Tibial artery (tissue), 4 donors: ENCODE measurements at places on chromosomes 1 and 21.

- DNase-seq, result no peak
These were observed 508.7 kb downstream of the DPYD start for GRCh38 chr1:97412166-97412565.

GRCh38 chr1:192707978-192708547 lies 72.1 kb downstream of the RGS13 start:
- DNase-seq, result no peak

DNA sequence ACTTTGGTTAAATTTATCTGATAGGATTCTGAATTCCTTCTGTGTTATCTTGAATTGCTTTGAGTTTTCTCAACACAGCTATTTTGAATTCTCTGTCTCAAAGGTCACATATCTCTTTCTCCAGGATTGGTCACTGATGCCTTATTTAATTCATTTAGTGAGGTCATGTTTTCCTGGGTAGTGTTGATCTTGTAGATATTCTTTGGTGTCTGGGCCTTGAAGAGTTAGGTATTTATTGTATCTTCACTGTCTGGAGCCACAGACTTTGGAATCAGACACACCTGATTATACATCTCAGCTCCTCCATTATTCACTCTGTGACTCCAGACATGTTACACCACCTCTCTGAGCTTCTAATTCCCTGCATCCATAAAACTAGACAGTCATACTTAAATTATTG lies 34.2 kb upstream of the ETS2 start:
- no peak for DNase-seq

DNA sequence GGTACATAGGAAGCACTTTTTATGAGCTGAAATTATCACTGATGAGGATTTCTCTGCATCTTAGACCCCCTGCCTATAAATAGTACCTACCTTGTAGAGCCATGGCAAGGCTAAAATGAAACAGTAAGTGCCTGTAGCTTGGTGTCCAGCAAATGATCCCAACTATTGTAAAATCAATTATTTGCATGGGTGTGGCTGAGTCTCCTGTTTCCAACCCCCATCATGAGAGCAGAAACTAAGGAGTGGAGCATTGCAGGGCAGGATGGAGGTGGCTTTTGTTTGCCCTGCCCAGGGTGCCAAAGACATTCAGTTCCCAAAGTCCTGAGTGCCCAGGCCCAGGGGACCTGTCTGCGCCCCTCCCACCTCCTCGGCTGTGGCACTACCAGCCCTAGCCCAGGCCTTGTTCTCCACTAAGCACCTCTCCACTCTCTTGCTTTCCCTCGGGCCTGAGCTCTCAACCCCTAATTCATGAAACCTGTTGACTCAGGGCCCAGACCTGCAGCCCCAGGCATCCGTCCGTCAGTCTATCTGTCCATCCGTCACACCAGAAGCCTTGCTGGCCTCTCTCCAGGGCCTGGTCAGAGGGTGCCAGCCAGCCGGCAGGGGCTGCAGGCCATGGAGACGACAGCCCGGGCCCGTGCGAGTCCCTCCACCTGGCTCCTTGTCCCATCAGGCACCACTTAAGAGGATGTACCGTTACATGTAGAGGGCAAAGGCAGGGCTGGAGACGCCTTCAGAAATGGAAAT lies 39.6 kb downstream of the PAX7 start:
- no peak for DNase-seq

DNA sequence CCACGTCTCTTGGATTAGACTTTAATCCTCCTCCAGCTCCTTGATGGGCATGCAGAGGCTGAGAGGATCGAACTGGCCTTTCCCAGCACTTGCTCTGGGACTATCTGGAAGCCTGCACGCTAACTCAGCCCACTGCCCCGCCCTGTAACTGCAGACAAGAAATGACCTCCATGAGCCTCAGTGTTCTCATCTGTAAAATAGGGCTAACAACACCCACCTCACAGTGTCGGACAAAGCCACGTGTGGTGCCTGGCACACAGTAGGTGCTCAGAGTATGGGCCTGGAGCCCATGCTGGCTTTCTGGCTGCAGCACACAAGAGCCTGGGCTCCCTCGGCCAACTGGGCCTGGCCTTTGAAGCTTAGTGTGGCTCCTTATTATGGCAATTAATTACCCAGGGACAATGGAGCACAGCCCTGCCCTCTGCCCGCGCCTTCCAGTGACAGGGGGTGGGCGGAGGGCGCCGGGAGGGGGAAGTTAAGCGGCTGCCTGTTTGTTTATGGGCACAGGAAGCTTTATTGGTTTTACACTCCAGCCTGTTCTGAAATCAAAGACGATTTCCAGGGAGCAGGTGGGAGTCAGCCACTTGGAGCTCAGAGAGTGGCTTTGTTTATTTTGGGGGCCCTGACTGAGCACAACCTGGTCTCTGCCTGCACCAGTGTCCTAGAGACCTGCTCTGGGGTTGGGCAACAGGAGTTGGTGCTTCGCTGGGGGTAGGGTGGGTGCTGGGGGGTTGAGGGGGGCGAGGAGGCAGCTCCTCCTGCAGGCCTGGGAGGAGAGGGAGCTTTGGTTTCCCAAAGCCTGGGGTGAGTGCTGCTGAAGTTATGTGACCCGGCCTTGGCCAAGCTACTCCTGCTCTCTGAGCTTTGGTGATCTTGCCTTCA lies 31.0 kb downstream of the PAX7 start:
- no peak for DNase-seq

GRCh38 chr1:84387480-84388163 lies 10.7 kb upstream of the DNASE2B start:
- no peak for DNase-seq

DNA sequence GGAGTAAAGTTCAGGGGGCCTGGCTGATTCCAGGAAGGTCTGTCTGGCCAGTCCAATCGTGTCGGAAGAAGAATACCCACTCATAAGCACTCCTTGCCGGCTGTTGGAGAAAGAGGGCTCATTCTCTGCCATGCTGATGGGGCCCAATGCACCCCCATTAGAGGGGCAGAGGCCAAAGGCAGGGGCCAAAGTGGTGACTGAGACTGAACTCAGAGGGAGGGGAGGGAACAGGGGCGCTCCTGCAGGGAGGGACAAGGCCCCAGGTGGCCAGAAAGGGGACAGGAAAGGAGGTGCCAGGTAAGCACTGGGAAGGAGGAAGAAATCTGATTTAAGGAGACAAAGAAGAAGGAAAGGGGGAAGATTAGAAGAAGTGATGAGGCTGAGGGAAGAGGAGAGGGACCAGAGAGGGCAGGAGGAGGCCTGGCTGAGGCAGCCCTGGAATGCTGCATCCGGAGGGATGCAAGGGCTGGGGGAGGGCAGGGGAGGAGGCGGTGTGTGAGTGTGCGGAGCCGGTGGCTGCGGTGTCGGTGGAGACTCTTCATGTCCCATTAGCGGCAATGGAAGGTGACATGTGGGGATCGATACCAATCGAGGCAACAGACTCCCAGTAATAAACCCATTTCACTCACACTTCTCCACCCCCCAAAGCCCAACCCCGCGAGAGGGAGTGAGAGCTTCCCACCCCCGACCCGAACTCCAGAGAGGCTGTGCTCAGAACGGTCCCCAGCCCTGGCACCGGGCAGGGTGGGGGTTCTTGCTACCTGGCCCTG lies 12.0 kb upstream of the ETV3L start:
- no peak for DNase-seq

DNA sequence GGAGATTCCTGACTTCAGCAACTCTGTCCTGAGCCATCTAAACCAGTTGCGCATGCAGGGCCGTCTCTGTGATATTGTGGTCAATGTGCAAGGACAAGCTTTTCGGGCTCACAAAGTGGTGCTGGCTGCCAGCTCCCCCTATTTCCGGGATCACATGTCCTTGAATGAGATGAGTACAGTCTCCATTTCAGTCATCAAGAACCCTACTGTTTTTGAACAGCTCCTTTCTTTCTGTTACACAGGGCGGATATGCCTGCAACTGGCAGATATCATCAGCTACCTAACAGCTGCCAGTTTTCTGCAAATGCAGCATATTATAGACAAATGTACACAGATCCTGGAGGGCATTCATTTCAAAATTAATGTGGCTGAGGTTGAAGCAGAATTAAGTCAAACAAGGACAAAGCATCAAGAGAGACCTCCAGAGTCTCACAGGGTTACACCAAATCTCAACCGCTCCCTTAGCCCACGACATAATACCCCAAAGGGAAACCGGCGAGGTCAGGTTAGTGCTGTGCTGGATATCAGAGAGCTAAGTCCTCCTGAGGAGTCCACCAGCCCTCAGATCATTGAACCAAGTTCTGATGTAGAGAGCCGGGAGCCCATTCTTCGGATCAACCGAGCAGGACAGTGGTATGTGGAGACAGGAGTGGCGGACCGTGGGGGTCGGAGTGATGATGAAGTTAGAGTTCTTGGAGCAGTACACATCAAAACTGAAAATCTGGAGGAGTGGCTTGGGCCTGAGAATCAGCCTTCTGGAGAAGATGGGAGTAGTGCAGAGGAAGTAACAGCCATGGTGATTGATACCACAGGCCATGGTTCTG lies 2.3 kb downstream of the ZBTB37 start:
- no peak for DNase-seq

GRCh38 chr1:164640686-164641352 lies 81.8 kb downstream of the PBX1 start:
- no peak for DNase-seq

- DNase-seq, result no peak
These were observed 71.4 kb upstream of the COG2 start for GRCh38 chr1:230570724-230571360.

- DNase-seq, result no peak
These were observed 67.1 kb downstream of the FAAP20 start for GRCh38 chr1:2127187-2128145.

DNA sequence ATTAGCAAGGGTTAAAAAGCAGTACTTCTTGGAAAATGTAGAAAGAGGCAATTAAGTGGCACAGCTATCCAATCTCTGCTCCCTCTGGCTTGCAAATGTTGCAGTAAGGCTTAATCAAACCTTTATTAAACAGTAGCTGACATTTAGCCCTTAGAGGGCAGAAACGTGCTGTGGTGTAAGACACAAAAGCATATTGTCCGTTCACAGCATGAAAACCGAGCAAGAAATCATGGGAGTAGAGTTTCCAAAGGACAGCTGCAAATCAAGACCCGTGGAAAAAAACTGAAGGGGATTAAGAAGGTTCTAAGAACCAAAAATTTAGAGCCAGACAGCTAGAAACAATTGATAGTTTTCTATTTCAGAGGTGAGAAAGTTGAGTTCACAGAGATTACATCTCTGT lies 13.1 kb downstream of the ZP4 start:
- DNase-seq, result no peak

DNA sequence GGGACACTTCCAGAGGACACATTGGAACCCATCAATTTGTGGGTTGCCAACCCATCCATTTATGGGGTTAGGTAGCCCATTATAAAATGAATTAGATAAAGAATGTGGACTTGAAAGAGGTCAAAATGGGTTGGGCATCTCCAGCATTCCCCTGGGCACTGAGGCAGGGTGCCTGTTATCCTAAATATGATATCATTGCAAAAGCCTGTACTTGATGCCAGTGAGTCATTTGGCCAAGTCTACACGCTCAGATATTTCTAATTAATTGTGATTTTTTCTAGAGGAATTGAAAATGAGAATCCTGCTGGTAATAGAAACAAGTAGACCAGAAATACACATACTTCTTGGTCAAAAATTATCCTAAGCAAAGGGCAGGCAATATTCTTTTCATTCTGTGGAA lies 21.9 kb upstream of the NBL1 start:
- no peak for DNase-seq

GRCh38 chr1:46036894-46037839 lies 95.3 kb downstream of the PIK3R3 start:
- peak; percentile 89 for DNase-seq

DNA sequence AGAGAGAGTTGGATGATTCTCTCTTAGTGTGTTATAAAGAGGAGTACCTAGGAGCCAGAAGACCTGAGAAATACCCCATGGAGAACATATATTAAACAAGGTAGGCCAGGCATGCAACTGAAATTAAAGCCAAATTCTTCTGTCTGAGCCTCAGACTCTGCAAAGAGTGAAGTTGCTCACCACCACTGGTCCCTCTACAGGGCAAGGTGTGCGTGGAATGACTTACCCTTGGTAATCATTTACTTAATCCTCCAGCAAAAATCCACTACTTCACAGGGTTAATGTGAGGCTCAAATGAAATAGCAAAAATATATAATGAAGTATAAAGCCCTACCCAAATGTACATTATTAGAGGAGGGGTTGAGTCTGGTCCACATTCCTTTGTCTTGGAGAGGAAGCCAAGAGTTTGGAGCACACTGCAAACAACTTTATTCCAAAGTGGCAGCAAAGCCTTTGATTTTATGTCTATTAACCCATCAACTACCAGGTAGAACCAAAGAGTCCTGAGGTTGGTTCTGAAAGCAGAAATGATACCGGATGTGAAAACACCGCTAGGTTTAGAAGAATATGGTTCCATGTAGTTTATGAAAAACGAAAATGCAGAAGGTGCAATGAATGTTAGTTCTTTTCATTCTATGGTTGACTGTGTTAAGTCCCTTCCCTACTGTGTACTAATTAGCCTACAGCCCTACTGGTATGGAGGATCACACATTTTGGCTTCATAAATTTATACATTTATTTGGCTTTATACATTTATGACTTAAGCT lies 8.5 kb downstream of the SSR2 start:
- no peak for DNase-seq

- DNase-seq, result no peak
These were observed 10.4 kb downstream of the MYOG start for GRCh38 chr1:203075236-203076030.

- no peak for DNase-seq
These were observed 6.1 kb downstream of the SPOCD1 start for GRCh38 chr1:31809698-31810097.

- DNase-seq, result no peak
These were observed 10.2 kb upstream of the IL10 start for GRCh38 chr1:206782448-206782847.

GRCh38 chr1:172154551-172154950 lies 265.9 kb upstream of the C1orf105 start:
- DNase-seq, result no peak

GRCh38 chr1:74468982-74469603 lies 43.3 kb downstream of the LRRC53 start:
- DNase-seq, result no peak

DNA sequence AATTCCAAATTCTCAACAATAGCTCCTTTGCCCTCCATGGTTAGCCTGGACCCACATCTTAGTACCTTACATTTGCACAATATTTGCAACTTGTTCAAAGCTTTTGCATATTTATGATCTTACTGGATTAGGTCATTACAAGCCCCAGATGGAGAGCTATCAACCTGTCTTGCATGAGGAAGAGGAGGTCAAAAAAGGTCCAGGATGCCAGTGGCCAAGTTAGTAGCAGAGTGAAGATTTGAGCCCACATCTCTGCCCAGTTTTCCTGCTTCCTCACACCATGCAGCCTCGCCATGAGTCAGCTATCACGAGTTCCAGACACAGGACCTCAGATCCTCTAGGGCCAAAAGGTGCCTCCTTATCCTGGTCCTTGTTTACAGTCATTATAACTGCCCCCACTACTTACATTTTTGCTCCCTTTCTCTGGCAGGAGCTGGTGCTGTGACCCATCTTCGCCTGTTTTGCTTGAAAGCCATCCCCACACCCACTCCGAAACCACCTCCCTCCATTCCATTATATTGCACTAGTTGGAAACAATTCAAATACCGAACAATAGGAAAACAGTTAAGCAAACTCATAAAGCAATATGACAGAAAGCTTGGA lies 5.0 kb upstream of the AHCYL1 start:
- no peak for DNase-seq
